ENCODE measurements at places on chromosomes 3 and 15.
A peak's percentile ranks its signal among the peaks of the same experiment; 100 is the strongest.

- no peak for DNase-seq
These were observed 98.9 kb upstream of the FOXB1 start for GRCh38 chr15:59905176-59905575.

DNA sequence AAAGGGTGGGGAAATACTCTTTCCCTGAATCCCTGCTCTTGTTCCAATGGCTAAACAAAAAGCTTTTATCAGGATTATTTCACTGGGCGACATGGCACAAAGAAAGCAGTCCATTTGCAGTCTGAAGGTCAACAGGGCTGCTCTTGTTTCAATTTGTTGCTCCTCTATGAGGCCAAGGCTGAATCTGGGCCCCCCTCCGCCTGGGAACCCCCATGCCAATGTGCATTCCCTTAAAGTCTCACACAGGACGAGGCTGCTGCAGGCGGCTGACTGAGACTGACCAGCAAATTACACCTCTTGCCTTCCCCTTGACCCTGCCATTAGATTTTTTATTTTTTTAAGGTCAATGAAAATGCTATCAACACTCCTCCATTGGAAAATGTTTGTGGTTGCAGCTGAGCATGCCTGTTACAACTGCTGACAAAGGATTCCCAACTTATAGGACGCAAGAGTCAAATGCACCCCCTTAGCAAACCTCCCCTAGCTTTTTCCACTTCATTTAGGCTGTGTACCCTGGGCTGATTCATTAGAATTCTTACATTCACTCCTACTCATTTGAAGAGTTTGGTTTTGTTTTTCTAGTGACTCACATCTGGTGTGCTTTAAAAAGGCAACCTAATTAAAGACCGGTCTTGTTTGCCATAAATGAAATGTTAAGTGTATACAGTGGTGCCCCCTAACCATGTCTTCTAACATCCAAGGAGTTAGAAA, 60.8 kb upstream of the ARHGEF3 start:
- peak; percentile 40 for DNase-seq

DNA sequence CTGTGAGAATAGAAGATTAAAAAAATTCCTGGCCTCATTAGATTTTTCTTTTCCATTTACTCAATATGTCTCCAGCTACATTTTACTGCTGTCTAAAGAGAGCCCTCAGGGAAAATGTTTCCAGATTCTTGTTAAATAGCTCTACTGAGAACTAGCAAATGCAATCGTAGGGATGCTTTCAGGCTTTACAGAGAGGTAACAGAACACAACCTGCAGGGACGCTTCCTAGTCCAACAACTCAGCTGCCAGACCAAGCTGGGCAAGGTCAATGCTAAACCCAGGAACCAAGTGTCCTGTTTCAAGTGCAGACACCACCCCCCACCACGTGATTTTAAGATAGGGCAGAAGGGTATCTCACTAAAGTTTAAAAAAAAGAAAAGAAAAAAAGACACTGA, 25.2 kb downstream of the ARHGEF3 start:
- DNase-seq = no peak

GRCh38 chr15:67585681-67586080, 43.2 kb downstream of the MAP2K5 start:
- DNase-seq = no peak

- no peak for DNase-seq
These were observed 722 bp downstream of the STRA6 start for GRCh38 chr15:74201710-74202420.

- DNase-seq = no peak
These were observed 136.5 kb downstream of the ALCAM start for GRCh38 chr3:105503191-105503593.

DNA sequence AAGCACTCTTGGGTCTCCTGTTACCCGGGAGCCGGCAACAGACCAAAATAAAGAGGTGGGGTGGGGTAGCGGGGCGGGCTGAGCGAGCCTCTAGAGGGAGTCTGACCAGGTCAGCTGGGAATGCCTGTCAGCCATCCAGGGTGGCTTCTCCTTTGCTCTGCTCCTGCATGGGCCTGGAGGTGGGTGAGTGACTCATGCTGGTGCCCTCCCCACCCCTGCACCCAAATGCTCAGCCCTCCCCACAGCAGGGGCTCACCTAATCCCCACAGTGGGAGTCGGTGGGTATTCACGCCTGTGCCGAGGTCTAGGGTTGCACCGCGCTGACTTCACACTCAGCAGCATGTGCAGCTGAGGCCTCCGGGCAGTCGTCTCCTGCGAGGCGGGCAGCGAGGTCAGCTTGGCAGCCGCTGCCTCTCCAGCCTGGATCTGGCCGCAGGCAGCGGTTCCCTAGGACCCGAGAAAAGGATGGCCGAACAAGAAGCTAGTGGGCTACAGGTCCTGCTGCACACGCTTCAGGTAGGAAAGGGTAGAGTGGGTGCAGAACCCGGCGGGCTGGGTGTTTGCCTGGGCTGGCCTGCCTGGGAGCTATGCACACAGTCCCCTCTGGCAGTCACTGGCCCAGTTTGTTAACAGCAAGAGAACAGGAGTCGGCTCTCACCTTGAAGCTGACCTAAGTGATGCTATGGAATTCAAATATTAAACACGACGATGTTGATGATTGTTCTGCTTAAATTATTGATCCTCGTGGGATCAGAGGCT, at the start of gene AGBL1:
AGBL1 (plus strand) TSS at position 364 of the 759 bp plus-strand sequence.
- no peak for DNase-seq

GRCh38 chr15:80490431-80490990, 86.3 kb downstream of the ARNT2 start:
- no peak for DNase-seq

DNA sequence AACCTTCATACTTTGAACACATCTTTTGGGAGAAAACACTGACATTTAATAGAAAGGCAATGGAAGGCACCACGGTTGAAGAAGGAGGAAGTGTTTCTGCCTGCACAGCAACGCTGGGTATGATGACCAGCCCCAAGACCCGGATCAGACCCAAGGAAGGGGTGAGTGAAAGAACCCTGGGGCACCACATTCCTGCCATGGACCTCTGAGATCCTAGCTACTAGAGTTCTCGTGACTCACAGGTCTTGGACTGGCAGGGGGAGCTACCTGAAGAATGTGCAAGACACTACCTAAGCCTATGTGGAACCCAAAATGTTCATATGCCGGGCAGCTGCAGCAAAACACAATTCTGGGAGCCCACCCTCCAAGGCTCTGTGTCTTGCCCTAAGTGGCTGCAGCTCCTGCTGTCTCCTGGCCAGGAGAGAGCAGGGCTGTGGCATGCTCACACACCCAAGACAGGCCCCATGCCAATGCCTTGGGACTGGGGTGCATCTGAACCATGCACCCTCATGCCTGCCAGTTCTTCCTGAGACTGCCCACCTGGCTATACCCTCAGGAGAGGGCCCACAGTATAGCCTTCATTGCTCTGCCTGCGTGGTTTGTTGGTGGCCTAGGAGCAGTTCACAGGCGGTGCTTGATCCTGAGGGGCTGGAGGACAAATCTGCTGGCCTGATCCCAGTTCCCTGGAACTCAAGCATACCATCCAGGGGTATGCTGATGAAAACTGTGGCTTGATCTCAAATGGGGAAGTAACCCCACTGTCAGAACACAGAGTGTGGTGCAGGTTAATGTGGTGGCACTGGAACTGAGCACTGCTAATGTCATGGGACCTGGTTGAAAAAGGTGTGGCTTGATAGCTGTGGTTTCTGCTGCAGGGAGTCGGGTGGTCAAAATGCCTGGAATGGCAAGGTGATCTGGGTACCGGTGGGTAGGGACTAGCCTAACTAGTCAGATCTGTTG, 353.3 kb upstream of the ARHGEF26 start:
- DNase-seq = no peak

- DNase-seq = no peak
These were observed 35.8 kb downstream of the MYH15 start for GRCh38 chr3:108474581-108474980.

DNA sequence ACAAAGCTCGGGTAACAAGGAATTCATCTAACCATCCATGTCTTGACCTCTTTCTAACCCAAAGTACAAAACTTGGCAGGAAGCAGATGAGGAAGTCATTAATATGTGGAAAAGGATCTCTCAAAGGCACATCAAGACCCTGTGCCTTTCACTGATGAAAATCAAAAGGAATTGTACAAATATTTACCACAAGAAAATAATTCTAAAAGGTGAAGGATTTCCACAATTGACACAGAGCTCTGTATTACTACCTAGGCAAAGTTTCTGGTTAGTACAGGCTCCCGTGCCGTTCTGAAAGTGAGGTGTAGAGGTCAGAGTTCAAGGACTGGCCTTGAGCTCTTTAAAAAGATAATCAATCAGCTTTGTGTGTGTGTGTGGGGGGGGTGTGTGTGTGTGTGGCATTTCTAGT, 239.7 kb upstream of the ICE2 start:
- DNase-seq = no peak

- DNase-seq = no peak
These were observed 13.2 kb downstream of the DPH3 start for GRCh38 chr3:16251316-16252085.

GRCh38 chr3:54986294-54986693, 58.4 kb upstream of the LRTM1 start:
- DNase-seq = no peak

DNA sequence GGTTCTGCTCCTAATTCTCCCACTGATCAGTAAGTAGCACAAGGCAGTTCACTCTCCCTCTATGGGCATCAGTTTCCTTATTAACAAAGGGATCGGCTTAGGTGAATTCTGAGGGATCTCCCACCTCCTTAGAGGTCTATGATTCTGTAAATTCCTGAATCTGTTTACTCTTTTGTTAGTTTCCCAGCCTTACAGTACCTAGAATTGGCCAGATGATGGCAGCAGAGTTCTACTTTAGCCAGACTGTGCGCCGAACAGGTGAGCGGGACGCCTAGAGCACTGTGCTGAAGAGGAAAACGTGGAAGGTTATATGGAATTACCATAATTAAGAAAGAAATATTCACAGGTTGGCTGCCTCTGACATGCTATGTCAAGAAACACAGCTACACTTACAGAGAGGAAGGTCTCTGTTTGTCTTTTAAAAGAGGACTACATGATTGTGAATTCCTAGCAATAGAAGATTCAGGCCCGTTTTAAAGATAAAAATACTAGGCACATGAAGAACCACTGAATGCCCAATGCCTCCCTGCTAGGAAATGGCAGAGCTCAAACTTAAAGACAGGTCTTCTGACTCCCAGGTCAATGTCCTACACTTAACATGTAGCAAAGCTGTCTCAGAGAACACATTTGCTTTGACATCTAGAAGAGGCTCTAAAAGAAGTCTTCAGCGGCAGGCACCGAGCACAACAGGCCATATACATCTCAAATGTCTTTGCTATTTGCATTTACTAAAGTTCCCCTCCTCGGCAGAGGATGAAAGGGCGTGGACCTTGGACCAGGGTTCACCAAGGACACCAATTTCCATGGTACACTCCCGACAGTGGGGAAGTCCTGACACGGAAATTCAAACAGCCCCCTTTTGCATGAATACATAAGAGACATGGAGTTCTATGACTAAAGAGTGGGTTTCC, 259.9 kb downstream of the FGF12 start:
- peak; percentile 47 for DNase-seq

- DNase-seq = no peak
These were observed 36.2 kb upstream of the FLNB start for GRCh38 chr3:57971975-57972374.

GRCh38 chr3:127749361-127749760, 73.0 kb downstream of the MGLL start:
- no peak for DNase-seq

DNA sequence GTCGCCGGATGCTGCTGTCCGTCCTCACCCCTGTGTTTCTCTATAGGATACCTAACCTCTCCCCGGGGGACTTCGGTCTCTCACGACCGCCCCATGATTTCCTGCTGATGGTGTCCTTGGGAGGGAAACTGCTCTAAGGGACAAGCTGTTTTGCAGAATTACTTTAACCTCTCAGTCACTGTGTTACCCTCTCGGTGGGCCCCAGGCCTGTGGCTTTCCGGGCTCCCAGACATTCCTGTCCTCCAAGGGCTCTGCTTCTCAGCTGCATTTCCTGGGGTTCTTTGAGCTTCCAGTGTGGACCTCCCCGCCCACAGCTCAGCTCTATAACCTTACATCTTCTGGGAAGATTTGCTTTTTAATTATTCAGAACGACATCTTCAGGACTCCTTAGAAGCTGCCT, 40.9 kb downstream of the CHST2 start:
- DNase-seq = no peak

DNA sequence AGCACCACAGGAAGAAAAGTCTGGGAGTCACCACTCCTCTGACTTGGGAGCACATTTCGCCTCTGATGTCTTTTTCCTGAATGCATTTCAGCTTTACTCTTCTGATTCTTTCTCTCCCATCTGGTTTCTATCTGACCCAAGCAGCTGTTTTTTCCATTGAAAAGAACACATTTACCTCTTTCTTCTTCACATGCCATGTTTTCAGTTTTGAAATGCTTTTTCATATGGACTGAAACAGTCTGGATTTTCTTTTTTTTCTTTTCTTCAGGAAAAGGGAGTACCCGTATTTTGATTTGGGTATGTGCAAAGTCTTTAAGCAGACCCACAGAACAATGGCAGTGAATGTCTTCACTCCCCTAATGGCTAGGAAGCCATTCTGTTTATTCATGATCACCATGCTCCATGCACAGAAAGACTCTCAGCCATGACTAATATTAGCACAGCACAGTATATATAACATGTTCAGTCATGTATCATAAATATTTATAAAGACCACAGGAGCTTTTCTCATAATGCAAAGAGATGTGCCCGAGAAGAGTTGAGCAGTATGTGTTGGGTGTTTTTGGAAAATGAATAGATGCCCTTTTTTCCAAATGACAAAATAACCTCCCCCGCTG, 82.7 kb upstream of the LRIG1 start:
- DNase-seq = no peak

GRCh38 chr3:122642935-122643334, 37.7 kb upstream of the PARP14 start:
- DNase-seq = no peak

DNA sequence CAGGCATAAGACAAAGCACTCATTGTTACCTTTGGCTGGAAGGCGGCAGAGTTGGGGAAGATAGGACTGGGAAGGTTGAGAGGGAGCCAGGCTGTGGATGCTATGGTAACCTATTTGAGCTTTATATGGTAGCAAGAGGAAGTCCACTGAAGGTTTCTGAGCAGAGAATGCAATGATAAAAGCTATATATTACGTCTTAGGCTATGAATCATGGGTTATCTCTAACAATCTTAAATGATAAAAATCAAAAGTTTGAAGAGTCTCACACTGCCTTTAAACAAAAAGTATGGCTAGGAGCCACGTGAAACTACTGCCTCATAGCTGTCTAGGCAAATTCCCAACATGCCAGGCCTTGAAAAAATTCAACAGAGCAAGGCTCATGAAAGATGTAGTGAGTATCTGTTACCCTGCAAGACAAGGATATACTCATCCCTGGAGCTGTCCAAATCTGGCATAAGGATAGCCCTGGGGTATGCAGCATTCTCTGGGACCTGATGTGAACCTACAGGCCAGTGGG, 4.1 kb downstream of the P3H2 start:
- DNase-seq = no peak

DNA sequence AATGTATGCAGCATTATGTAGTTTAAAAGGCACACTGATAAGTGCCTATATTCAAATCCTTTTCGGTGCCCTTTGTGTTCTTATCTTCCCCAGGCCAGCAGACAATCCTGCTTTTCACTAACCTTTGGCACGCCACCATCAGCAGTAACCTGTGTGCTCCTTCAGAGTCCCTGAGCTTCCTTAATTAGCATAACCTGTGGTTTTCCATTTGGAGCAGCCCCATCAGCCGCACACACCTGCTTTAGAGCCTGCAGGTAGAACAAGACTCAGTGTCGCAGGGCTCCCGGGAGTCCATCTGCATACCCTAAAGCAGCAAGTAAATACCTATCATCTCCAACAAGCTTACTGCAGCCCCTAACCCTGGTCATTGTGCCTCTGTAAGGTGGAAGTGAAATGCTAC, 755.1 kb downstream of the ROBO2 start:
- DNase-seq = no peak
